ENCODE measurements at places on chromosomes 3 and 15.

DNA sequence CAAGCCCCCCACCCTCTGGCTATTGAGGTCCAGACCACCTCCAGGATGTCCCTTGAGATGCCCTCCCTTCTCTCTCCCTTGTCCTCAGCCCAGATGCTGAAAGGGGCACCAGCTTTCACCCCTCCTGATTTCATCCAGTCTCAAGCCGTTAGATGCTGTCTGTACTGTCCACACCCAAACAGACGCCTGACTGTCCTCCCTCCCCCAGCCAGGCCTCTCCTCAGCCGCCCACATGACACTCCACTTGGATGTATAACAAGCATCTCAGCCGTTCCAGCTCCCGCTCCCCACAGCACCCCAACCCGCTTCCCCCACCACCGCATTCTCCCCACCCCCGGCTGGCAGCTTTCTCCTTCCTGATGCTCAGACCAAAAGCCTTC lies 25.0 kb upstream of the CYP11A1 start:
- DNase-seq: no peak

DNA sequence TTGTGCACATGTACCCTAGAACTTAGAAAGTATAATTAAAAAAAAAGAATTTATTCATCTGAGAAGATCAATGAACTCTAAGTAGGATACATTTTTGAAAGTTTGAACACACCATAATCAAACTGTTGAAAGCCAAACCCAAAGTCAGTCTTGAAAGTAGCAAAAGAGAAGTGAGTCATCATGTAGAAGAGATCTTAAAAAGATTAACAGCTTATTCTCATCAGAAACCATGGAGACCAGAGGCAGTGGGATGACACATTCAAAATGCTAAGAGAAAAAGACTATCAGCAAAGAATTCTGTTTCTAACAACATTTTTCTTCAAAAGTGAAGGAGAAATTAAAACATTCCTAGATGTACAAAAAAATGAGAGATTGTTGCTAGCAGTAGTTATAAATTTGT lies 60.7 kb downstream of the TIMP4 start:
- DNase-seq: no peak

DNA sequence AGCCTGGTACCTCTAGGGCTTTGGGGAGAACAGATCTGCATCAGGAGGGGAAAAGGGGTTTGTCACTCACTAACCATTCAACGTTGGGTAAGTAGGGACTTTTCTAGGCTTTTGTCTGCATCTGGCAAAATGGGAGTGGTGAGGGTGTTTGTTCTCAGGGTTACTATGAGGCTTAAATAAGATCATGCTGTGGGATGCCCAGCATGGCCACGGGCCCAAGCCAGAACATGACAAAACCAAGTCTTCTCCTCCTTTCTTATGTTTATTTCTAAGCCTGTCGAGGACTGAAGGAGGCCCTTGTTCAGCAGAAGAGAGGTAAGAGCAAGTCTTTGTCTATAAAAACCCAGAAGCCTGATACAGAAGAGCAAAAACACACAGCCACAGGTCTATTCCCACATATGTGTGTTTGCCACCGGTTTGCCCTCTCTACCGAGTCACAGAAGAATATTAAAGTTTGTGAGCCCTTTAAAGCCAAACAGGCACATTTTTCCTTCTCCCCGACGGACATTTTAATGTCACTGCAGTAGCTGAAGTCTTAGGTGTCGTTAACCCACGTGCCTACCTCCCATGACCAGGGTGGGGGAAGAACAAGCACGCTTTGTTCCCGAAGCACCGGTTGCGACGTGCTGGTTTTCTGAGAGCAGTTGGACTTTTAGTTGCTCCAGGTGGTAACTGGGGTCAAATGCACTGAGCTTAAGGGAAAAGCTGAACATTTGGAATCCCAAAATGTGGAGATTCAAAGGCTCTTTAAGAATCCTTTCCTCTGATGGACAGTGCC lies 72.1 kb downstream of the NOX5 start:
- DNase-seq: peak; percentile 48

GRCh38 chr15:43513550-43513949 lies 3.9 kb upstream of the MAP1A start:
- DNase-seq: no peak

DNA sequence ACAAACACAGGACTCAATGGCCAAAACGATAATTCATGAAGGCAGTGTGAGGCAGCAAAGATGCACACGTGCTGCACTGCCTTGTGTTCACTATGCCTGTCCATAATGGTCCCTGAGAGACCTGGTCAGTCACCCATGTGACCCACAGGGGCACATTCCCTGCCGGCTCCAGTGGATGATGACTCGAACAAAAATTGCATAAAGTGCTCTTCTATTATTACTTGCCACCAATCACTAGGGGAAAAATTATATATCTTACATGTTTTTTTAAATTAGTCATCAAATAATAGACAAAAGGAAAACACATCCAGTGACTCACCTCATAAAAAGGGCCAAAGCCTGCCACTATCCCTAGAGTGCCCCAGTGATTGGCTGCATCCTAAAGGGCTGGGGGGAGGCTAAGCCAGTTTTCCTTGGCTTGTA lies 47.5 kb downstream of the UBP1 start:
- DNase-seq: no peak

DNA sequence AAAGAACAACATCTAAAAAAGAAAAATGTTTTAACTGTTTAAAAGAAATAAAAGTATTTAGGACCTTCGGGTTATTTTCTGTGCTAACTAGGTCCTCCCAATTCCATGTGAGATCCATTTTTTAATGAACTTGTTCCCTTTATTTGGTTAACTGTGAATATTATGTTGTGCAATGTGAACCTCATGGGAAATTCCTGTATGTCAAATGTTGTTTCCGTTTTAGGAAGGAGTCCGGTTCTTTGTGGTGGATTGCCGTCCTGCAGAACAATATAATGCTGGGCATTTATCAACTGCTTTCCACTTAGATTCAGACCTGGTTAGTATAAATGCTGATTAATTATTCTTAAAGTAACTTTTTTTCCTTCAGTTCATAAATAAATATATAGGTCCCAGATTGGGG lies 35.5 kb upstream of the NIT2 start:
- DNase-seq: no peak

DNA sequence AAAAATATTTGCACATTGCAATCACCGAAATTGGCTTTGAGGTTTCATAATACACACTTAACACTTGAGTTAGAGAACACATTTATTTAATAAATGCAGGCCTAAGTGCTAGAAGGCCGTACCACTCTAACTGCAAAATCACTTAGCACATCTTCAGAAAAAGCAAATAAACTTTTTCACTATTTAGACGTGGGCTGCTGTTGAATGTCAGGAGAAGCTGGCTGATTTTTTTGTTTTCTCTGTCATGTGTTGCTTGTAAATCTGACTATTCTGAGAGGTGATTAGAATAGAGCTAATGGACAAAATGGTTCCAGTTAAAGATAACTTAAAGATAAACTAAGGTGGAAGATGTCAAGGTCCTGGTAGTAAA lies 265.1 kb downstream of the FOXP1 start:
- DNase-seq: no peak

GRCh38 chr15:63015618-63016017 lies 26.9 kb upstream of the TPM1 start:
- DNase-seq: no peak

DNA sequence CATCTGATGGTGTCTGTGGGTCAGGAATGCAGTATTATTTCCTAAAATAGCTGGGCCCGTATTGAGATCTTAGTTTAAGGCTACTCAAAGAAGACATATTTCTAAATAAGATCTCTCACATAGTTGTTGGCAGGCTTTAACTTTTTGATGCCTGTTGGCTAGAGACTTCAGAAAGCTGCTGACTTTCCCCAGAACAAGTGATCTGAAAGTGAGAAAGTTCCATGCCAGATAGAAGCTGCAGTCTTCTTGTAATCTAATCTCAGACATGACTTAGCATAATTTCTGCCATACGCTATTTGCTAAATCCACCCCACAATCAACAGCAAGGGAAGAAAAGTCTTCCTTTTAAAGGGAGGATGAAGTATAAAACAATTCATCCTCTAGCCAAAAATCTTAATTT lies 867.1 kb downstream of the IGSF11 start:
- DNase-seq: no peak

GRCh38 chr3:183455089-183455488 lies 26.7 kb upstream of the MCF2L2 start:
- no peak for DNase-seq

DNA sequence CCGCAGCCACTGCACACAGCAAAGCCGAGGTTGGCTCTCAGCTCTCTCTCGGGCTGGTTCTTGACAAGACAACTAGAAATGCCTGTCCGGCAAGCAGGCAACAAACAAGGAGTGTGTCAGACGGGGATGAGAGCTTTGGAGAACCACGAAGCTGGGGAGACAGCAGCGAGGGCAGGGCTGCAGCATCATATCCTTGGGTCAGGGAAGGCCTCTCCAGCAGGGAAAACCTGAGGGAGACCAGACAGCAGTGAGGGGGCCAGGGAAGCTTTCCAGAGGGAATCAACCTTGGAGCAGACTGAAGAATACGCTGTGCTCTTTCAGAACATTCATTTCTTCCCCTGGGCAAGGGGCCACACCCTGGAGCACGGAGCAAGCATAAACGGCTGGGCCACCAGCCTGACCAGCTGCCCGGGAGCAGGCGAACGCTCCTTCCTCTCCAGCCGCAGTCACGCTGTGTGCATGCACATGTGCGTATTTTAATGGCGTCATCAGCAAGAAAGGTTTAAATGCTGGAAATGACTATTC lies 58.7 kb downstream of the CHSY1 start:
- DNase-seq: no peak

- no peak for DNase-seq
Observed at GRCh38 chr3:164852866-164853265, 225.4 kb downstream of the SI start.

DNA sequence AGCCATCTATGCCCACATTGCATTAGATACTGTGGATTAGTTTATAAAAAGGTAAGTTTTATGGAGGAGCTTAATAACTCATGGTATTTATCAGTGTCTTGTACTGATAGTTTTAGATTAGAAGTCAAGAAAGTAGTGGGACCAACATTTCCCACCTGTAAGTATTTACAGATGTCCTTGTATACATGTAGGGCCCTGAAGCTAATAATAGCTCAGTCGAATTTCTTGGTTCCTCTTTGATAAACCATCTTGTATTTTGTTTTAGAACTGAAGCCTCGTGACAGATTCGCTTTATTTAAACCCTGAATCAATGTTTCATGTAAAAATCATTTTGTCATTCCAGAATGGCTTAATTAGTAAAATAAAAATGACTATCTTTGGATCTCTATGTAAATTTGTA lies 73.4 kb downstream of the CRYBG3 start:
- DNase-seq: no peak

- no peak for DNase-seq
Observed at GRCh38 chr3:37024820-37025405, 31.6 kb downstream of the MLH1 start.

DNA sequence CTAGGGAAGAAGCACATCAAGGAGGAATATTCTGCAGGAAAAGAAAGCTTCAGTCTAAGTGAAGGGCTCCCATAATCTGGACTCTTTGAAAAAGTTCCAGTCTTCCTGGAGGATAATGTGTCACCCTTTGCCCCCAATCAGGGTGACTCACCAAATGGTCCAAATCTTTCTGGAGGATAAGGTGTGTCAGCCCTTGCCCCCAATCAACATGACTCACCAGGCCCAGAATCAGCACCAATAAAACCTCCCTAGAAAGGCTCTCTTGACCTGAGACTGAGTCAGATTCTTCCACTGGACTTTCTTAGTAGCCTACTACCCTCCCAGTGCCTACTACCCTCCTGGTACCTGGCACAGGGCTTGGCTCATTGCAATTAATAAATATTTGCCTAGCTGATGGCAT lies 9.5 kb upstream of the ARL14 start:
- no peak for DNase-seq

GRCh38 chr15:95872366-95872771 lies 458.1 kb upstream of the NR2F2 start:
- DNase-seq: no peak

GRCh38 chr3:16092923-16093322 lies 81.6 kb upstream of the GALNT15 start:
- DNase-seq: no peak

- no peak for DNase-seq
Observed at GRCh38 chr15:49706805-49707204, 86.0 kb downstream of the DTWD1 start.

- DNase-seq: no peak
Observed at GRCh38 chr3:45986303-45986982, 9.2 kb downstream of the FYCO1 start.

DNA sequence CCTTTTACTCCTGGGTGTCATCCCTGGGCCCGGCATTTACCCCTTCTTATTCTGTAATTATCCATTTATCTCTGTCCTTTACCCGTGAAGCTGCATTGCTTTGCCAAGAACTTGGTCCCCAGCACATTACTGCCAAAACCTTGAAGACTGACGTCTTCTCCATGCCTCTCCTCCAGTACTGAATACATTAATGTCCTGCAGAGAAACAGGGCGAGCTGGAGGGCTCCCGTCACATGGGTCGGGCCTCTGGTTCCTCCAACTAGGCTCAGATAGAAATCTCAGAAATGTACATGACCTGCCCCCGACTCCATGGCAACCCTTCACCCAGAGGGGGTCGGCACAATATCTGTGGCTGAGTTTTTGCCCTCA lies 445 bp downstream of the EFCAB12 start:
- no peak for DNase-seq

DNA sequence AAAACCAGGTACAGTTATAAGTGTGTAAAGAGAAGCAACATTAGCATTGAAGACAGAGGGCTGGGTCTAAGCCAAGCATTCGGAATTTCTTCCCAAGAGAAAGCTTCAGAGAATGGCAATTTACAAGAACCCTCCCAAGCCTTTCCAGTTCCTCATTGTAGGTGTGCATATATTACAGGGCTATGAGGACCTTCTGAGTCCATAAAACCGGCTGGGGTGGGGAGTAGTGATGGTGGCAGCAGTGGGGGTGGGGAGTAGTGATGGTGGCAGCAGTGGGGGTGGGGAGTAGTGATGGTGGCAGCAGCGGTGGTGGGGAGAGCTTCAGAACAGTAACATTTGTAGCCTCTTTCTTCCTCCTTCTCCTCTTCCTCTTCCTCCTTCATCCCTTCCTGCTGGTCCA lies 368.7 kb upstream of the UMPS start:
- DNase-seq: no peak

- no peak for DNase-seq
Observed at GRCh38 chr3:186651678-186652215, 11.5 kb downstream of the FETUB start.

GRCh38 chr3:183274609-183275008 lies 21.6 kb downstream of the B3GNT5 start:
- DNase-seq: no peak

GRCh38 chr3:171379281-171379680 lies 80.9 kb downstream of the TNIK start:
- DNase-seq: no peak
